ENCODE measurements at places on chromosomes 2 and 18.
A peak's percentile ranks its signal among the peaks of the same experiment; 100 is the strongest.

- no peak for DNase-seq
Observed at GRCh38 chr18:51082571-51083267, 52.7 kb downstream of the SMAD4 start.

- no peak for DNase-seq
Observed at GRCh38 chr18:2618009-2618408, 37.5 kb upstream of the SMCHD1 start.

DNA sequence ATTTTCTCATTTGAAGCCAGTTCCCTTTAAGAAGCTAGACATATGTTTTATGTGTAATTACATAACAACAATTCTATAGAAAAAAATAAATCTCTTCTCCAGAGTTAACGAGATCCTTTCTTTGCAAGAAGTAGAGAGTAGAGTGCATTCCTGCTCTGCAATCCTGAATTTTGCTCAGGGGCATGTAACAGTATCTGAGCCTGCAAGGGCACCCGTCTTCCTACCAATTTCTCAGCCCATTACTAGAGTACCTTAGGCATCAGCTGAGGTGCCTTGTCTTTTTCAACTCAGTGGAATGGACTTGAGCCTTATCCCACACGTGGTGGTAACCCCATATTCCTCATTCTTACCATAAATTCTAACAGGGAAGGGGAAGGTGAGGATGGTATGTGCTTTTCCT, 205.9 kb downstream of the IKZF2 start:
- no peak for DNase-seq

DNA sequence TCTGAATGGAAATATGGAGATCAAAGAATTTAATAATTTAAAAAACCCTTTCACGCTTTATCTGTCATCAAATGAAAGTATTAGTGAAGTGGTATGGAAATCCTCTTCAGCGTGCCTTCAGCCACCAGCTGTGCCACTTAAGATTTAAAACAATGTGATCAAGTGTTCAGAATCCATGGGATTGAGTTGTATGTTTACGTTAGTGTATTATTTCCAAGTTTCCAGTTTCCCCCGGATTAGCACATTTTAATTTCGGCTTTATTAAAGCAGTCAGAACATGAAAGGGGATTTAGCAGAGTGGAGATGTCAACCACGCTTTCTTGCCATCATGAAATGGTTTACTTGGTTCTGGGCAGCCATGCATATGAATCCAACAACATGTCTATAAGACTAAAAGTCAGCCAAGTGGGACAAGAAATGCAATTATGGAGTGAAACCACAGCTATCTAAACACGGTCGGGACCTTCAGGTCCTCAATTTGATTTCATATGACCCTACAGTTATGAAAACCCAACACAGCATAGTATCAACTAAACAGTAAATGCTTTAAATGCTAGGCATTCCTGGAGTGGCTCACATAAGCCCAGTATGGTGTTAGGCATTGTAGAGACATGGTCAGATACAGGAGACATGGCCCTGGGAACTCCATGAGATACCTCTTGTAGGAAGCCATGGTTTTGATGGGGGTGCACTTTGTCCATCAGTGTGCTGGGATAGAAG, 224.9 kb upstream of the EPAS1 start:
- no peak for DNase-seq

GRCh38 chr18:7566244-7566566, 911 bp upstream of the PTPRM start:
- DNase-seq: no peak

GRCh38 chr2:72013726-72014125, 133.9 kb downstream of the CYP26B1 start:
- DNase-seq: no peak

DNA sequence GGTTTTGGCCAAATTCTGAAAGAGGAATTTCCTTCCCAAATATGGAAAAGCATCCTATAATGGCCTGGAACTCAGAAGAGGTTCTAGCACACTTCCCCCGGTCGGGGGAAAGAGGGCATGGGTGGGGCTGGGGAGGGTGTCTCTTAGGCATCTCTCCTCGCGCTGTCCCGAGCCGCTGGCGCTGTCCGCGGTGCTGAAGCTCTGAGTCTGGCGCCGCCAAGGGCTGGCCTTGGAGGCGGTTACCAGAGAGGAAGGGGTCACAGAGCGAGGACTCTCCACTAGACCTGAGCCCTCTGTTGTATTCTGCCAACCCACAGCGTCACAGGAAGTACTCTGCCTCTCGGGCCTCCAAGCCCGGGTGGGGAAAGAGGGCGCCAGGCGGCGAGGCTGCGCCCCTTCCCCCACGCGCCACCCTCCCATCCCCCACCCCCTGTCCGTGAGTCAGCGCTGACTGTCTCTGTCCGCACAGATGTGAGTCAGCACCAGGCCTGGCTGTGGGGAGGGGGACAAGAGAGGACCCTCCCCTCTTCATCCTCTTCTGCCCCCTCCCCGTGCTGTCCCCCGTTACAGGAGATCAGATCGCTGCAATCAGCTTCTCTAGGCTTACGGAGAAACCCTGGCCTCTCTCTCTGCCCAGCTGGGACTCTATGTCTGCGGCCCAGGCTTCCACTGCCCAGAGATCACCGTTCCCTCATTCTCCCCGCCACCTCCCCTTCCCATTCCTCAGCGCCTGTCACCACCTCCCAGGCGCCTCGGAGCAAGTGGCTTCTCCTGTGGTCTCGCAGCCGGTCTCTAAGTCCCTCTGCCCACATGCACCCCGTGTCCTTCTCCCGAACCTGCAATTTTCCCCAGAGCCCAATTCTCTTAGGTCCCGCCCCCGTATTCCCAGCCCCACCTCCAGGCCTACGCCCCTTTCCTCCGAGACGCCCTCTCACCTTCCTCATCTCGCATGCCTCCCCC, 779 bp downstream of the PTPRN start:
- peak; percentile 43 for DNase-seq

DNA sequence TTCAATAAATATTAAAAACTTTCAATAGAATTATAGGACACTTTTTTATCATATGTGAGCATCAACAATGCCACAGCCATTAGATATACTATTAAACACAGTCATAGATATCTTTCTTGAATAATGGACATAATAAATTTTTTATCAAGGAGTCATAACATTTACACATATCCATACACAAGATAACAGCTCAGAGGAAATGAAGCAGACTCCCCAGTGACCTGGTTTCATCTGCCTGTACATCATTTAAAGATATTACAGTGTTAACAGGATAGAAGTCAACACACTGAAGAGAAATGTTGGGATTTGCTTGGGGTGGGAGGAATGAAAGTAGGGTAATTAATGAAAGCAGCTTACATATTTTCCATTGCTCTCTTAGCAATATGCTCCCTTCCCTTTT, 5.1 kb downstream of the SCG2 start:
- no peak for DNase-seq

- no peak for DNase-seq
Observed at GRCh38 chr2:104965900-104966299, 72.0 kb upstream of the MRPS9 start.

GRCh38 chr2:131521961-131522781, 5.5 kb upstream of the CCDC74A start:
- no peak for DNase-seq

GRCh38 chr18:21074336-21075323, 37.0 kb downstream of the ROCK1 start:
- no peak for DNase-seq

DNA sequence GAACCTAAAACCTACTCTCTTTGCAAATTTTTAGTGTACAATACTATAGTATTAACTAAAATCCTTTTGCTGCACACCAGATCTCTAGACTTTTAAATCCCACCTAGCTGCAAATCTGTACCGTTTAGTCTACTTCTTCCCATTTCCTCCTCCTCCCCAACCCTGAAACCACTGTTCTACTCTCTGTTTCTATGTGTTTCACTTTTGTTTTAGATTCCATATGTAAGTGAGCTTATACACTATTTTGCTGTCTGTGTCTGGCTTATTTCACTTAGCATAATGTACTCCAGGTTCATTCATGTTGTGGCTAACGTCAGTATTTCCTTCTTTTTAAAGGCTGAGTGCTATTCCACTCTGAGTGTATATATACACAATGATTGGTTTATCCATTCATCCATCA, 18.4 kb upstream of the DSC2 start:
- DNase-seq: no peak

DNA sequence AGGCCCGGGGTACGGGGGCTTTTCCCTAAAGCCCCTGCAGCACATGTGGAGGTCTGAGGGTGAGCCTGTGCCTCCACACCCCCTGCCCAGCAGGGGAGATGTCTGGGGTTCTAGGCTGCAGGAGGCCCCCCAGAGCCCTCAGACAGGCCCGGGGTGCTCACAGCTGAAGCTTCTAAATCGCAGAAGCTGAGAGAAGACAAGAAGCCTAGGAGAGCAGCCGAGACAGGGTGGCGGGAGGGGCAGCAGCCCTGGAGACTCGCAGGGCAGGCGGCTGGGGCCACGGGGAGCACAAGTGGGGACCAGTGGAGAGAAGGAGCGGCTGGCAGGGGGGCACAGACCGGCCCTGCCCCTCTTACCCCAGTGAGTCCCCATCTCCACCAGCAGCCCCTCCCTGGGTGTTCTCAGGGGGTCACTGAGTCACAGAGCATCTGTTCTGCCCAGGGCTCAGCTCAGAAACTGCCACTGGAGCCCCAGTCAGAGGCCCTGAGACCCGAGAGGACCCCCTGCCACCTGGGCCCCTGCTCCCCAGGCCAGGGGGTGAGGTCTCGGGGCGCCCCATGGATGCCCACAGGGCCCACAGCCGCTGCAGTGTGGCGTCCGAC, 26.1 kb downstream of the GPC1 start:
- DNase-seq: no peak

DNA sequence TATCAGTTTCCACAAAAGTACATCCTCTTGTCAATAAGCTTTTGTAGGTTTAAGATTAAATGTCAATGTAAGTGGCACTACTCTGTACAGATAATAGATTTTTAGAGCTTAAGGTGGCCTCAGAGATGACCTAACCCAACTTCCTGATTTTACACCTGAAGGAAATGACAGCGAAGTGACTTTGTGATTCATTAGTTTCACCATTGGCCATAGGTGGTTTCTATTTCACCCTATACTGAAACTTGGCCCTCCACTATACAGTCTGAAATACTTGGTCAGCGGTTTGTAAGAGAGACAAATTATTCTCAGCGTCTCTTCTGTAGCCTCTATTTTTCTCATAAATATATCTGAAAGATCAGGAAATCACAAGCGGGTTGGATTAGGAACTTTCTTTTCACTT, 330.4 kb upstream of the FAM98A start:
- no peak for DNase-seq

DNA sequence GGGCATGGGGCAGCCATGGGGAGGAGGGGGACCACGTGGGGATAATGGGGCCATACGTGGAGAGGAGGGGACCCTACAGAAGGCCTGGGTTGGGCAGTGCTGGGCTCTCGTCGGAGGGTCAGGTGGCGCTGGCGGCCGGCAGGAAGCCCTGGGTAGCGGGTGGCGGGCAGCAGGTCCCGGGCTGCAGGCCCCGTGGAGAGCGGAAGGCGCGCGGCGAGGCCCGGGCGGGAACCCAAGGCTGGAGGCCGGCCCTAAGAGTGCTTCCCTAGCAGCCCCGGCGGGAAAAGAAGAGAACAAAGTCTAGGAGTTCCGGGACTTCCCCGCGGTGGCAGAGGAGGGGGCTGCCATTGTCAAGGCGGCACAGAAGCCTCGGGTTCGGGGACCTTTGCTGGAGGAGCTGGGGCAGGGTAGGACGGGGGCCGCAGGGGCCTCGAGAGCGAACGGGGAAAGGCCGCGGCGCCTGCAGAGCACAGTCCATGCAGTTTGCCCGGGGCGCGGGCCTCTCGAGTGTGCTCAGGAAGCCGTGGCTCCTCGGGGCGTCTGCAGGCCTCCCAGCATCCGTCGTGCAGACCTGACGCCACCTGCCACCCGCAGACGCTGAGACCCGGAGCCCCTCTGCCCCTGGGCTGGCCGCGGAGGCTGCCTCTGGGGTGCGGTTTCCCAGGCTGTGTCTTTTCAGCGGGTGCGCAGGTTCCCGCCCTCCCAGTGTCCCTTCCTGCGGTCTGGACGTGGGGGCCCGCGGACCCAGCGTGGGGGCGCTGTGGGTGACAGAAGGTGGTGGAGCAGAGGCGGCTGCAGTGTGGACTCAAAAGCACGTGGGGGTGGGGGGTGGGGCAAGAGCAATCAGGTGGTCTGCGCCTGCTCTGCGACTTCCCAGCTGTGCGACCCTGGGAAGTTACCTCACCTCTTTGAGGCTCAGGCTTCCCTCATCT, 19.4 kb upstream of the NCL start:
- DNase-seq: peak; percentile 10

- no peak for DNase-seq
Observed at GRCh38 chr2:42386682-42387081, 25.7 kb upstream of the COX7A2L start.

DNA sequence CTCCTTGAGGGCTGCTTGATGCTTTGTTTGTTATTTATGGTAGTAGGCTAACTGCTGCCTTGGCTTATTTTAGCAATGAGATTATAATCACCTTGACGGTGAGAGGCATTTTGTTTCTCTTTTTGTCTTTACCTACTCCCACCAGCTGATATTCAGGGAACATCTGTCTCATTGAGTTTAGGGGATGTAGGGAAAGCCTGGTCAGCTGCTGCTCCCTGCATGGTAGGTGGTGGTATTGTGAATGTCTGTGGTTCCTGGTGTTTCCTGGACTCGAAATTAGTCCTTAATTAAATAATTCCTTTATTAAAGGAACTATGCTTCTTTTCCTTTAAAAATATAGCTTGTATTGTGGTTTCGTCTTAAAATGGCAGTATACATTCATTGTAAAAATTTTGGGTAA, 77.8 kb downstream of the ADAM23 start:
- no peak for DNase-seq

- no peak for DNase-seq
Observed at GRCh38 chr18:45505497-45506206, 109.6 kb upstream of the SLC14A2 start.

DNA sequence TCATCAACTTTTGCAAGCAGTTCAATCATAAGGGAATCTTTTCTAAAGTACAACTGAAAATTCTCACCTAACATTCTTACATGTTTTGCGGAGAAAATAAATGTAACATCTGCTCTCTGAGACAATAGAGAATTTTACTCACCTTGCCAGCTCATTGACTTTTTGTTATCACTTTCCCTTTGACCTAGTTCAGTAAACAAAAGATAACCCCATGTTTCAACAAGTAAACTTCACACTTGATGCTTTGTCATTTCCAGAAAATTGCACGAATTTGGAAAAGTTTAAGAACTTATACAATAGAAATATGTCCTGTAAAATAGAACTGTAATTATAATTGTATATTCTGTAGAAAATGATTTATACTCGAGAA, 1110.0 kb upstream of the ACVR2A start:
- no peak for DNase-seq

DNA sequence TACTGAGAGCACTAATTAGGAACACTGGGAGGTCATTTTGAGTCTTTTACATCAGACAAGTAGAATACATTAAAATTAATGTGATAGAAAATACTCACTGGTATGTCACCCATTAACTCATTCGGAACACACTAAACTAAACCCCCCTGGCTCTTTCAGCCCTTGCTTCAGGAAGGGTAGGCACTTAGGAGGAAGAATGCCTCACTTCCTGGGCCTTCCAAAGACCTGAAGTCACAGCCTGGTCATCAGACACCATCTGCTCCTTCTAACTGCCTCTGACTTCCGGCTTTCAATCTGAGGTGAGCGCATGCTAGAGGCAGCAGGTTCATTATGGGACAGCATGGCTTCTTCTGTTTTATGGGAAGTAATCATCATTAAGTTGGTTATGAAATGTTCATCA, 451.4 kb downstream of the PID1 start:
- DNase-seq: no peak

- no peak for DNase-seq
Observed at GRCh38 chr2:145538661-145539350, 1018.9 kb upstream of the ZEB2 start.

Data from bone marrow (tissue), 2 donors.